Occipital lobe (tissue), 3 donors: ENCODE measurements at places on chromosomes 3 and 15. TPM values are rescaled to one million over a fixed set of nuclear protein-coding genes. Genes with fewer than 3 reads are reported as not detected.

DNA sequence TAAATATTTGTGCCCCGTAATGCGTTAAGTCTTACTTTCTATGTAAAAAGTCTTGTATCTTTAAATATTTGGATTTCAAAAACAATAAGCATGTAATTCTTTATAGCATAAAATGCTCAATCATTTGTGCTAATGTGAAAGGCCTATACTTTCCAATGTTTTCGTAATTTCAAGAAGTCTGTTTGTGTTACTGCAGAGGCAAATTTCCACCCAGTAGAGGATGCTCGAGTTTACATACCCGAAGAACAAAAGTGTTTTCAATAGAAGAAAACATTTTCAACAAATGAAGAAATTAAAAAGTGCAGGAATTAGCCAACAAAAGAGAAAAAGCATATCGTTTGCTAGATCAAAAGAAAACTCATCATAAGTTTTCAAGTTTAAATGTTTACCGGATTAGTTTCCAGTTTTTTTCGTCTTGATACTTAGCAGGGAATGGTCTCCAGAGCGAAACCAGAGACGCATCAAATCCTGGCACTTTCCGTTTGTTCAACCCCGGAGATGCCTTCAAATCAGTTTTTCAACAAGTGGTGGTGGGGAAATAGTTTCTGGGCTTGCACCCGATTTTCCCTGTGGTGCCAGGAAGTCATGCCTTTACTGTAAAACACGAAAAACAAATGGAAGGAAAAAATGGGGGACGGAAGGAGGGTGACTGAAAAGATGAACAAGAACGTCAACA is 1.0 kb downstream of the CGGBP1 start:
- no peak for DNase-seq

Gene BCHE
- 15.1 TPM for total RNA-seq

DNA sequence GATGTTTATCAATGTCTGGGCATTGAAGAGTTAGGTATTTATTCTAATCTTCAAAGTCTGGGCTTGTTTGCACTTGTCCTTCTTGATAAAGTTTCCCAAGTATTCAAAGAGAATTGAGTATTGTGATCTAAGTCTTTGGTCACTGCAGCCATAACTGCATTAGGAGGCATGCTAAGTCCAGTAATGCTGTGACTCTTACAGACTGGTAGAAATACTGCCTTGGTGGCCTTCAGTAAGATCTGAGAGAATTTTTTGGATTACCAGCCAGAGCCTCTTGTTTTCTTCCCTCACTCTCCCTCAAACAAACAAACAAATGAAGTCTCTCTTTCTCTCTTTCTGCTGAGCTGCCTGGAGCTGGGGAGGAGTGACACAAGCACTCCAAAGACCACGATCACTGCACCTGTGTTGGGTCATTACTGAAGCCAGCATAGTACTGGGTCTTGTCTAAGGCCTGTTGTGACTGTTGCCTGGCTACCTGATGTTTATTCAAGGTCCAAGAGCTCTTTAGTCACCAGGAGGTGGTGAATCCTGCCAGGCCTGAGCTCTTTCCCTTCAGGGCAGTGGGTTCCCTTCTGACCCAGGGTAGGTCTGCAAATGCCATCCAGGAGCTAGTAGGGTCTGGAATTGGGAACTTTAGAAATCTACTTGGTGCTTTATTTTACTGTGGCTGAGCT is 14.8 kb upstream of the RBP2 start:
- no peak for DNase-seq

Gene RAB6B
- 52.6 TPM for total RNA-seq

- no peak for DNase-seq
Observed at GRCh38 chr15:92629276-92629974, 26.1 kb downstream of the FAM174B start.

Gene TIMMDC1
- total RNA-seq = 31.2 TPM

Gene SLCO3A1
- 9.8 TPM for total RNA-seq

GRCh38 chr3:43627360-43627759 is 5.5 kb upstream of the ANO10 start:
- DNase-seq = no peak

DNA sequence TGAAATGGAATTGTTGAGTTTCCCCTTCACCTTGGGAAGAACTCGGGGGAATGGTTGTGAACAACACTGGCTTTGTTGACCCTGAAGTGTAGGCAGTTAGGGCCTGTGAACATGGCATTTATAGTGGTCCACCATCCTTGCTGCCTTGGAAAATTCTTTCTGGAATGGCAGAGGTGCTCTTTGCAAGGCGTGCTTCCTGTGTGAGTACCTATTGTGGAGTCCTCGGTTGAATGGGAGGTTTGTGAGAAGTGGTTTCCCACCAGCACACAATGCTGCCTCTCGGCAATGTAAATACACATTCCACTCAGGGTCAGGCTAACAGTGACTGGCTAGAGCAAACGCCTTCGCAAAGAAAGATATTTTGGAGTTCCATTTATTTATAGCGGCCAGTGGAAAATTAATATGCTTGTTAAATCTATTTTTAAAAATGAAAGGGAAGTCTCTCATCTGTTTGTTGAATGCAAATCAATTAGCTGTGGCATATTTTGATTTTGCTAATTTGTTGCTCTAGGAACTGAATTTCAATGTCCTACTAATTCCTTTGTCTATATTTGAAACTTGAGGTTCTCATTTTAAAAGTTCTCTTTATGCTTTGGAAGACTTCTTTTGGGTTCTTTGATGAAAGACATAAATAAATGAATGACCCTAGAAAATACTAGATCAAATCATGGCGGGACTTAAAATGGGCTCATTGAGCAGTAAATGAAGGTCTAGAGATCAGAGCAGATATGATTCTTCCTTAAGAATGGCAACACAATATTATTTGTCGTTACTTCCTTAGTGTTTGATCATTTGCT is 59.5 kb downstream of the FNDC3B start:
- no peak for DNase-seq

GRCh38 chr3:123610331-123610730 is 25.5 kb upstream of the HACD2 start:
- no peak for DNase-seq
